Effector memory CD4-positive, alpha-beta T cell (primary cell): ENCODE measurements at places on chromosomes 2 and 18.
A peak's percentile ranks its signal among the peaks of the same experiment; 100 is the strongest.

GRCh38 chr2:108536133-108536780 lies 2.0 kb downstream of the LIMS1 start:
- DNase-seq, result no peak

DNA sequence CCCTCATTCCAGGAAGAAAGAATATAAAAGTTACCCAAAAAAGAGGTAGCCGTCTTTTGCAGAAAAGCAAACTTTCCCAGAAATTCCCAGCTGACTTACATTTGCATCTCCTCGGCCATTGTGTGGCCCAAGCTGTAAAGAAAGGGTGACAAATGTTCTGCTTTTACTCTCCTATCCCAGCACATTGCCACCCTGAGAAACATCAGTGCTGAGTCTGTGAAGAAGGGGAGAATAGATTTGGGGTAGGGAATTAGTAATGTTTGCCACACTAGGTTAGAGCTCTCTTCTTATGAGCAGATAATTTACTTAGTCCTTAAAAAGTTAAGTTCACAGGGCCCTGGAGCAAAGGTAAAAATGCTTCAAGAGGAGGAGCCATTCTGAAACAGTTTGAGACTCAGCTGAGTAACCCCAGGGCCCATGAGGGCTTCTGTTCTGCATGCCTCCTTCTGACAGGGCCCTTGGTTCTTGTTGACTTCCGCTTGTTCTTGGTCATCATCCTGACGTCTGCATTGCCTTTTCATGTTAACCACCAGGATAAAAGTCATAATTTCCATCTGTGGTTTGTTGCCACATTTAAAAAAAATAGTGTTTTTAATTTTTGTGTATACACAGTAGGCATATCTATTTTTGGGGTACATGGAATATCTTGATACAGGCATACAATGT lies 550.7 kb downstream of the RNF144A start:
- DNase-seq, result peak; percentile 12

- DNase-seq, result no peak
These were observed 118.3 kb downstream of the MAP3K20 start for GRCh38 chr2:173193925-173194324.

GRCh38 chr2:240205772-240206171 lies 65.3 kb upstream of the OTOS start:
- DNase-seq, result no peak

DNA sequence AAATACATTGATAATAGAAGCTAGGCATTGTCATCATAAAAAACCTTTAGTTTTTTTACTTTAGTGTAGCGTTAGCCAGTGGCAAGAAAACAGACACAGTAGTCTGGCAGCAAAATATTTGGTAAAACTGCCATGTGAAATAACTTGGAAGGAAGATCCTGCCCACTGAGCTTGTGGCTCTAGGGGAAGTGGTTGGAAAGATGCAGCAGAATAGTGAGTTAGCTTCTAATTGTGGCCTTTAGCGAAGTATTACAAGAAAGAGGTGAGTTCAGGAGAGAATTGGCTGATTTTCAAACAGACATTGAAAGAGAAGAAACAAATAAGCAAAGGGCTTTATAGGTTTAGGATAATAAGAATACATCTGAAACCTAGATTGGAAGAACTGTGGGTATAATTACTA lies 1887.8 kb upstream of the CELF4 start:
- no peak for DNase-seq

- no peak for DNase-seq
These were observed 87.2 kb downstream of the COBLL1 start for GRCh38 chr2:164754157-164755093.

- DNase-seq, result no peak
These were observed 128.6 kb downstream of the MSTN start for GRCh38 chr2:189933911-189934399.

DNA sequence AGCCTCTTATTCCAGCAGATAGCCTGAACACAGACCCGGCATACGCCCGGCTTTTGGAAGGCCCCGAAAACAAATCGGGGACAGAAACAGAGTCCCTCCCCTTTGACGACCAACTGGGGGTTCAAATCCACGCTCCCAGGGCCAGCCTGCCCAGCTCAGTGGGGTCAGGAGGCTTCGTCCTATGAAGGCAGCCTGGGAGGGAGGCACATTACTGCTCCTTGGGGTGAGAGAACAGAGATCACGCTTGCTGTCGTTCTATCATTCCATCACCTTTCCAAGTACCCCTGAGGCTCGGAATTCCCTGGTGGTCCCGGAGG lies 208.8 kb upstream of the SALL3 start:
- no peak for DNase-seq

- no peak for DNase-seq
These were observed 127.7 kb downstream of the RAPGEF4 start for GRCh38 chr2:172863341-172863740.

- no peak for DNase-seq
These were observed 13.2 kb downstream of the ASB18 start for GRCh38 chr2:236250909-236251579.

GRCh38 chr2:36710858-36711515 lies 14.5 kb downstream of the VIT start:
- DNase-seq, result no peak

GRCh38 chr18:6722690-6723089 lies 6.8 kb upstream of the ARHGAP28 start:
- no peak for DNase-seq

- no peak for DNase-seq
These were observed 46.3 kb upstream of the RAB12 start for GRCh38 chr18:8562919-8563318.

DNA sequence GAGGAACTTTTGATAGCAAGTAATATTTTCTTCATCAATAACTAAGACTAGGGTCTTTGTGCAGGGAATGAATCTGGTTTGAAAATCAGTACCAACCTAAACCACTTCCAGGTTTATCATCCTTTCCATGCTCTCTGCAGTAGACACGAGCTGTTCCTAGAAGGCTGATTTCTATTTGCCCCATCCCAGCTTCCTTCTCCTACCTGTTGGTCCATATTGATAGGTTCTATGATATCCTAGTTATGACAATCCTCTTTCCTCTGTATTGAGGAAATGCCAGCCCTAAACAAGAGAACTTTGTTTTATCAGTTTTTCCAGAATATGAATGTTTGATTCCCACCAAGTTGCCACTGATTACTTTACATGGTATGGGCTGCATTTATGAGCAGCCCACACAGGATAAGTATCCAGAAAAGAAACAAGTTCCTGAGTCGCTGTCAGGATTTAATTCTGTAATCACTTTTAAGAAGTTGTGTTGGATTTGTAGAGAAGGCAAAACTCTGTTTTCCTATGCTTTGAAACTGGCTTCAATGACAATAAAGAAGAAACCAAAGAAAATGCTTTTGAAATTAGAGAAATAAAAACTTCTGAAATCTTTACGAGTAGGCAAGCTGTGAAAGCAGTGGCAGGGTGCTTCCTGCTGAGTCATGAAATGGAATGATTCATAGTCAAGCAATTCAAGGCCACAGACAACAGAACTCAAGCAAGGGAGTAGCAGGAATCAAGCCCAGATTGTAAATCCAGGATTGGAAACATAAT lies 37.3 kb upstream of the TANK start:
- DNase-seq, result no peak

DNA sequence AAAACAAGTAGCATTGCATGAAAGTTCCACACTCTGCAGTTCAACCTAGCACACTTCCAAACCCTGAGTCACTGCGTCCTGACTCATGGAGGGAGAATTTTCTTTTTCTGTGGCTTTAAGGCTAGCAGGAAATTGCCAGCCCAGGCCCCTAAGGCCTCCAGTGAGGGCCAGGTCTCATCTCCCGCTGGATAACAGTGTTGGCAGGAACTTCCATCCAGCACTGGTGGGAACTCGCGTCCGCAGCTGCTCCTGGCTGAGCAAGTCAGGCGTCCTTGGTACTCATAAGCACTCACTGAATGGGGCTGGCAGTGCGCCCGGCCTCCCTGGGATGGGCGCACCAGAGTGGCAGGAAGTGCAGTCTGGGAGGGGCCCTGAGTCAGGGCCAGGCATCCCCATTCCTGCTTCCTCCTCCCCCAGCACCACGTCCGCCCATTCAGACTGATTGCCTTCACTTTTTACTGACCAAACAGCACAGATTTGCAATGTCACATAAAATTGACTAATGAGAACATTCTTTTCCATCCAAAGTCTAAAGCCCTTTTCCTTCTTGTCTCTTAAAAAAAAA lies 14.3 kb downstream of the MALL start:
- no peak for DNase-seq

GRCh38 chr2:191521608-191522208 lies 156.2 kb upstream of the NABP1 start:
- no peak for DNase-seq

DNA sequence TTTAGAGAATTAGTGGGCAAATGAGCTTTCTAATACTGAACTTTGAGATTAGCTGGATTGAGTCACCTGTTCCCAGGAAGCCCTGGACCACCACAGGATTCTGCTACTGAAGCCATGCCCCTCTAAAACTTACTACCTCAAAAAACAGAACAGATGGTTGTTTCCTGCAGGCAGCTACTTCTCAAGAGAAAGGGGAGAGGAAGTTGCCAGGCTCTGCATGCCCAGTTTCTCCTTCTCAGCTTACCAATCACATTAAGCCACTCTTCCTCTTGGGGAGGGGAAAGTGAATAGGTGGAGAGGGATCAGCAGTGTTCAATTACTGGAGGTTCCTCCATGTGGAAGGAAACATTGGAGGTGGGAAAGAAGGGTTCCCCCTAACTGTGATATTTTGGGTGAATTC lies 24.9 kb upstream of the C1GALT1C1L start:
- DNase-seq, result no peak

GRCh38 chr2:62998949-62999348 lies 51.7 kb upstream of the OTX1 start:
- no peak for DNase-seq

DNA sequence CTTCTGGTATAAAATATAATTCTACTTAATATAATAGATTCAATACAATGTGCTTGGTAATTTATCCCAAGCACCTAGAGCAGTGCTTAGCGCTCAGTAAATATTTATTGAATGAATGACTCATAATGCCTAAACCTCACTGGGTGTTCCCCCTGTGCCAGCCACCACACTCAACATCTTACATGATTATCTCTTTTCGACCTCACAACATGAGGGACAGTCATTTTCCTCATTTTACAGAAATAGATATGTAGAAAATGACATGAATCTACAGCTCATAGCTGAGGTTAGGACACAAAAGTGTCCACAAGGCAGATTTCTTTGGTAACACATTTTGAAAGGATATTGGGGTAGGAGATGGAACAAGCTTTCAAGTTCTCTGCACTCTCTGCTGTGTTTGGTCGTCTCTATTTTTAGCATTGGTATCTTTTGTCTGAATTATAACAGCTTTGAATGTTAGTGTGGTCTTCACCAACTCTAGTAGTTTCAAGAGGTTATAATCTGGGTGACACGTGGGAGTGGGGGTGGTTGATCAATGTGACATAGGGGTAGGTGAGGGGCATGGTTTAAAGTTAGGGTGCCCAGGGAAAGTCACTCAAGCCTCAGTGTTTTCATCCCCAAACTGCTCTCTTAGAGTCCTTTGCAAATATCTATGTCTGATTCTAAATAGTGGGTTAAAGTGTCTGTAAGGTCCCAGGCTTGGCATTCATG lies 9.8 kb downstream of the MYOM1 start:
- DNase-seq, result no peak

GRCh38 chr2:2579814-2580213 lies 248.7 kb upstream of the MYT1L start:
- DNase-seq, result no peak

DNA sequence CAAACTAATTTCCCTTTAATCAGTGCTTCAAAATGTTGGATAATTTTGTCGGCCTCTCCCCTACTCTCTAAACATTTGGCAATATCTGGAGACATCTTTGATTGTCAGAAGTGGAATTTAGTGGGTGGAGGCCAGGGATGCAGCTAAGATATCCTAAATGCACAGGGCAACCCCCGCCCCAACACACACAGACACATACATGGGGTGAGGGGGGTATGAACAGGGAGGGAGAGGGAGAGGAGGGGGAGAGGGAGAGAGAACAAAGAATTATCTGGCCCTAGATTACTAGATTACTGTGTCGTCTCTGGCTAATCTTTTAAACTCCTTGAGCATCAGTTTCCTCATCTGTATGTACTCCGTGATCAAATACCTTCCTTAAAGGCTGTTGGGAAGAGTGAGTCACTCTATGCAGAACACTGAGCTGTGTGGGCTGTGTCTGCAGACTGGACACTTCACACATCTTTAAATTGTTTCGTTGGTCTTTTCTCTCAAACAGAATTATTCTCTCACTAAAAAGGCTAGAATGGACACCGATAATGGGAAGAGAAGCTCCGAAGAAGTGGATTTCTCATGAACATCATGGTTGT lies 2.9 kb downstream of the RNF149 start:
- no peak for DNase-seq

- DNase-seq, result no peak
These were observed 1.3 kb downstream of the SDC1 start for GRCh38 chr2:20223407-20224163.

DNA sequence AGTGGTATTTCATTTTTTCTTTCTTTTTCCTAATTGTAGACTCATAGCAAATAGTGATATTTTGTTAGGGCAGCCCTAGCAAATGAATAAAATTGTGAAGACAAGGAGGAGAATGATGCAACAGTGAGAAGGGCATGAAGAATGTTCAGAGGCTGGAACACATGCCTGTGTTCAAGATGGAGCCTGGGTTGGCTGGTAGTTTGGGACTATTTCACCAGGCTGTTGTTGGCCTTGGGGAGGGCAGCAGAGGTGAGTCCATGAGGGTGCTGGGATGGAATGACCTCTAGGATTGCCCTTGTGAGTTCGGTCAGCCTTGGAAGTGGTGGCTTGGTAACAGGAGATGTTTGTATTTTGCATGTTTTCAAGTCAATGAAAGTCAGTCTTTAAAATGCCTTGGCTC lies 10.1 kb upstream of the CDC42EP3 start:
- DNase-seq, result no peak

GRCh38 chr2:207673431-207673830 lies 38.0 kb upstream of the CCNYL1 start:
- no peak for DNase-seq

DNA sequence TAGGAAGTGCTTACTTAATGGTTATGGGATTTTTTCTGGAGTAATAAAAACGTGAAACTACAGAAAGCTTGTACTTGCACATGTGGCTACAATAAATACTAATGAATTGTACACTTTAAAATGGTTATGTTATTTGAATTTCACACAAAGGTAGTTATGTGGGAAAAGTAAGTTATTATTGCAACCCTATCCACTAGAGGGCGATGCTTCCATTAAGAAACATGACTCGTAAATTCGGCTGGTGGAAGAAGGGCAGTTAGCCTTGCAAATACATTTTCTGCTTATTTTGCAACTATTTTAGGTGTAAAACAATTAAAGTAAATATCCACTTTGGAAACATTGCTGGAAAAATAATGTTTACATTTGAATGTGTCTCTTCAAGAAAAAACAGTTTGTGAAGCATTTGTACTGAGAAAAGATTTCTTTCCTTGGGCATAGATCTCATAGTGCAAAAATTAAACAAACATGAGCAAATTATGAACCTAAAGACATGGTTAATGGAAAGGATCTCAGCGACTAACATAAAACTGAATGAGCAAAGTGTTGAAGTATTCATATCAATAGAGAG lies 68.1 kb upstream of the CSRNP3 start:
- DNase-seq, result no peak

GRCh38 chr2:153963256-153963655 lies 91.5 kb downstream of the GALNT13 start:
- no peak for DNase-seq
